Metanephros (tissue), 2 donors: ENCODE measurements at places on chromosomes 3 and 15. TPM values are rescaled to one million over a fixed set of nuclear protein-coding genes. Genes with fewer than 3 reads are reported as not detected.

The TEX55 gene
- total RNA-seq, result not detected

The TRPM1 gene
- total RNA-seq, result 0.41 TPM

The ELL3 gene
- 3.6 TPM for total RNA-seq

The COL6A5 gene
- total RNA-seq, result 0.06 TPM

The COPS2 gene
- total RNA-seq, result 52.3 TPM

The NECTIN3 gene
- total RNA-seq, result 39.9 TPM

The PFN2 gene
- 198 TPM for total RNA-seq

The CPNE9 gene
- 0.23 TPM for total RNA-seq

The CCR4 gene
- 0.29 TPM for total RNA-seq

The TMCO5A gene
- not detected for total RNA-seq

The ZNF860 gene
- total RNA-seq, result 2.2 TPM

The MRAS gene
- total RNA-seq, result 31.3 TPM

The CPLX3 gene
- not detected for total RNA-seq

The CFAP20DC gene
- total RNA-seq, result 3.3 TPM

The ASB14 gene
- 0.12 TPM for total RNA-seq

The CKMT1A gene
- total RNA-seq, result 0.47 TPM

The GOLGA8G gene
- not detected for total RNA-seq

The BFSP2 gene
- not detected for total RNA-seq

The CXCR6 gene
- 0.12 TPM for total RNA-seq

The RBMS3 gene
- total RNA-seq, result 62.8 TPM

The TAGLN3 gene
- total RNA-seq, result 0.76 TPM

The PFKFB4 gene
- total RNA-seq, result 8.2 TPM

The FGF7 gene
- 18.9 TPM for total RNA-seq

The DENND6A gene
- total RNA-seq, result 34.2 TPM

The KIF15 gene
- 6.4 TPM for total RNA-seq

The STRIT1 gene
- total RNA-seq, result 2.0 TPM

The MFN1 gene
- total RNA-seq, result 52.6 TPM

The CHRNA5 gene
- 2.2 TPM for total RNA-seq

The IL5RA gene
- 0.88 TPM for total RNA-seq

The CAMP gene
- 12.1 TPM for total RNA-seq

The NR2E3 gene
- 1.2 TPM for total RNA-seq

The LSAMP gene
- total RNA-seq, result 6.7 TPM

The EPHA3 gene
- 6.6 TPM for total RNA-seq

The XCR1 gene
- 0.35 TPM for total RNA-seq

The MYO1E gene
- total RNA-seq, result 89.9 TPM

The SLC6A1 gene
- total RNA-seq, result 1.6 TPM

The PPARG gene
- total RNA-seq, result 35.8 TPM

The CHRM5 gene
- total RNA-seq, result not detected

The LMOD3 gene
- total RNA-seq, result 9.8 TPM
